ENCODE measurements at places on chromosomes 7 and 10.

DNA sequence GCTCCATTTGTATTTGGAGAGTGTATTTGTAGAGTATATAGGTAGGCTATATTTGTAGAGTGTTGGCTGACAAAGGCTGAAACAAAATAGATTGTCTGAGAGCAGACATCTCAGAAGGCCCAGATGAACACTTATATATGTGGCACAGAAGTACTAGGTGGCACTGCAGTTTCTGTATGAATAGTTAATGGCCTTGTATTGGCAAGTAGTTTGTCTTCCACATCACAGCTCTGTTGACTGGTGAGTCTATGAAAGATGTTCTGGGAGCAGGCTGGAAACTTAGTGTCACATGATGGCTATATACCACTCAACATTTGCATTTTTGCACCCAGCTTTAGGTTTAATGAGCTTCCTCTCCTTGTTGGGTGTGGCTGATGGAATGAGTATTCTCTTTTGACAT is 51.9 kb downstream of the CCNY start:
- DNase-seq: no peak

DNA sequence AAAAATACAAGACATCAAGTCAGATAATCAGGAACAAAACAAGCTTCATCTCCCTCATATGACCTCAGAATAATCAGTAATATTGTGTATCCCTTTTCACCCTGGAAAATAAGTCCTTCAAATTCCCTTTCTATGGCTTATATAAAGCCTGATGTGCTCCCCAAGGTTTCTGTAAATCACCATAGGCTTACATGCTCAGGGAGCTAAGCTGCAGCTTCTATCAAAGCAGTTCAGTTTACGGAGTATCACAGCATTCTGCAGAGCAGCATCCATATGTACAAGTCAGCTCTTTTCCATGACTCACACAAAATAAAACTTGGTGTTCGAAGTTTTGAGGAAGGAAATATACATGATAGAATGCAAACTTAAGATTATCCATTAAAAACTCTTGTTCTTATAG is 225.6 kb downstream of the LRRTM3 start:
- no peak for DNase-seq

- no peak for DNase-seq
Observed at GRCh38 chr10:47305566-47305965, 5.6 kb downstream of the GDF10 start.

DNA sequence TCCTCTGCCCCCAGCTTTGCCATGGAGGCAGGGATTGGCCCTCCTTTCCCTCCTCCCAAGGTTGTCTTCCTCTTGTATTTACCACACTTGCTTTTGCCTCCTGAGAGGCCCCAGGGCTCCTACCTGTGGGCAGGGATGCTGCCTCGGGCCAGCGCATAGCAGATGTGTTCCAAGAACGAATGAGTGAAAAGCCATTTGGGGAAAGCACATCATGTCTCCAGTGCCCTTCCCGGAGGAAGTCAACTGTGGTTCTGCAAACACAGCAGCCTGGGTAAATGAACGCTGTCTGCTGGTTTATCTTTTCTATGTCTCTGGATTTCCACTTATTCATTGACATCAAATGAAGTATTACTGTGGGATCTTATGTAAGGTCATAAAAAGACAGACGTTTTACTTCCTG is 161.7 kb downstream of the FANK1 start:
- DNase-seq: no peak

- peak; percentile 39 for DNase-seq
Observed at GRCh38 chr10:97572214-97572989, at the start of gene ANKRD2. ANKRD2 (plus strand) TSS chr10:97572779; CDS start chr10:97572789, 10 bp downstream.

- no peak for DNase-seq
Observed at GRCh38 chr10:58967551-58968388, 208.7 kb upstream of the PHYHIPL start.

Measured in KG1 (cell line).